Neural crest cell (in vitro differentiated cells): ENCODE measurements at places on chromosomes 4 and X.

DNA sequence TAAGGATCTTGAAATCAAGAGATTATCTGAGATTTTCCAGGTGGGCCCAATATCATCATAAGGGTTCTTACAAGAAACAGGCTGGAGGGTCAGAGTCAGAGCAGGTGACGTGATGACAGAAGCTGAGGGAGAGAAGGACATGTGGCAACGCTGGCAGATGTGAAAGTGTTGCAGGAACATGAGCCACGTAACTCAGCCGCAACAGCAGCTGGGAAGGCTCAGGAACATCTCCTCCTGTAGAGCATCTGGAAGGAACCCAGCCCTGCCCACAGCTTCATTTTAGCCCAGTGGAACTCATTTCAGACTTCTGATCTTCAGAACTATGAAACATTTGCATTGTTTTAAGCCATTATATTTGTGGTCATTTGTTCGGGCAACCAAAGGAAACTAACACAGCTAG, 156.3 kb upstream of the VEGFC start:
- DNase-seq, result no peak

- DNase-seq, result no peak
Observed at GRCh38 chr4:27685091-27685490, 824.5 kb downstream of the STIM2 start.

GRCh38 chr4:183721207-183722081, 62.4 kb downstream of the TRAPPC11 start:
- DNase-seq, result no peak

DNA sequence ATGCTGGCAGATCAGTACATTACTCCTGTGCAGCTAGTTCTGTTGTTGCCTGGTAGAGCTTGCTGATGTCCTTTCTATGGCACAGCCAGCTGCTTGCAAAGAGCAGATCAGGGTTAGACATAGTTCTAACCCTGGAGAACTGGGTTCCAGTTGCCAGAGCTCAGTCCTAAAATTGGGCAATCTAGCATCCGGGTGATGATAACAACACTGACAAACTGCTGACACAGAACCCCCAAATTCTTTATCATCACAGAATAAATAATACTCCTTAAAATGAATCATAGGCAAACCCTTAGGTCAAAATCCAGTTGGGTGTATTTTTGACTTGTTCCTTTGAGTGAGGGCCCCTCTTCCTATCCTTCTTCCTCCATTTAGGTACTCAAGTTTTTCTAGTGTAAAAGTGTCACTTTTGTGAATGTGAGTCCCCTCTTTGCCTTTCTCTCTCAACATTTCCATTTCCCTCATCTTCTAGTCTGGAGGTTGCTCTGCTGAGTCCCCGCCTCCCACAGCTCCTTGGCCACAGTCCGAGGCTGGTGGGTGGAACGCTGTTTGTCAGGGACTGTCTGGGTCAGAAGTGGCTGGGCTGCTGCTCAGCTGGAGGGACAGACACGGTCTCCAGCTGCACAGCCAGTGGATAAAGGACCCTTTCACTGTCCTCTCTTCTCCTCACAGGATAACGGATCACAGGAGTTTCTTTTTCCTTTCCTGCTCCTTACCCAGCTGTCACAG, 93.6 kb upstream of the RASGEF1B start:
- peak; percentile 20 for DNase-seq

DNA sequence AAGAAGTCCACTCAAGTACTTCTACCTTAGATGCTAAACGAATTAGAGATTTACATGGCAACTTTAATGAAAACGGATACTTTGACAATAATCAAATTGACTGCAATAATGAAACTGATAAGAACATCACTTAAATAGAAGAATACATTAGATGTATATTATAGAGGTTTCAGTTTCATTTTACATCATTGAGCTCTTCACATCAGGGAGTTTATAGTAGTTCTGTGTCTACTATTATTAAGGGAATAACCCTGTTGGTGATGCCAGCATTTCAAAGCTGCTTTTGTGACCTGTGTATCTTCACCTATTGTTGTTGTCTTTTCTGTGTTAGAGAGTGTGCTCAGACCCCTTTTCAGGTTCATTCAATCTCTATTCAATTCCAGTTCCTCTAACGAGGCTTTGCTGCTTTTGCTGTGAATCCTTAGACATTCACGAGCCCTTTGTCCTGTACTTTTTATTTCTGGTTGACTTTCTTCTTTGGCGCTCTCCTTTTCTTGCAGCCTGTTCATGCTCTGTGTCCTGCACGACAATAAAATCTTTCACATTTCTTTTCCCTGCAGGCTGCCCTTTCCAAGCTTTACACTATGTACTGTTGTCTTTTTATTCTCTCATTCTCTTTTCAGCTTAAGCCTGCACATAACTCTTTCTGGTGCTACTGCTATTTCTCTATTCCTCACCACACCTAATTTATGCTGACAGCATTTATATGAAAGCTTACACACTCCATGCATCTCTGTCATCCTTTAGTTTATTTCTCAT, 232.1 kb downstream of the CPE start:
- DNase-seq, result no peak

DNA sequence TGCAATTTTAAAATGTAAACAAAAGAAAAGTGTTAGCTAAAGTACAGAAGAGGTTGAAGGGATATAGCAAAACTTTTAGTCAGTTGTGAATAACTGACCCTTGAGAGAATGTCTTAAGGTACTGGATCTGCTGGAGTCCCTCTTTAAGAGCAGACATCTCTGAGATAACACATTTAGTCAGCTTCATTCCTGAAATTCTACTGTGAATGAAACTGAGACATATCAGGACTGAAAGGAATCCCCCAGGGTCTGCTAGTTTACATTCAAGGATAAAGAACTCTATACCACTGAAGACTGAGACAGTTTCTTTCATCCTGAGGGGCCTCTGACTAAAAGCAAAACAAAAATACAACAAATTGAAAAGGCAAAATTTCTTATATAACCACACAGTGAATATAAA, 54.4 kb downstream of the PGRMC1 start:
- no peak for DNase-seq

GRCh38 chrX:110172215-110172614, 145.7 kb downstream of the AMMECR1 start:
- no peak for DNase-seq

DNA sequence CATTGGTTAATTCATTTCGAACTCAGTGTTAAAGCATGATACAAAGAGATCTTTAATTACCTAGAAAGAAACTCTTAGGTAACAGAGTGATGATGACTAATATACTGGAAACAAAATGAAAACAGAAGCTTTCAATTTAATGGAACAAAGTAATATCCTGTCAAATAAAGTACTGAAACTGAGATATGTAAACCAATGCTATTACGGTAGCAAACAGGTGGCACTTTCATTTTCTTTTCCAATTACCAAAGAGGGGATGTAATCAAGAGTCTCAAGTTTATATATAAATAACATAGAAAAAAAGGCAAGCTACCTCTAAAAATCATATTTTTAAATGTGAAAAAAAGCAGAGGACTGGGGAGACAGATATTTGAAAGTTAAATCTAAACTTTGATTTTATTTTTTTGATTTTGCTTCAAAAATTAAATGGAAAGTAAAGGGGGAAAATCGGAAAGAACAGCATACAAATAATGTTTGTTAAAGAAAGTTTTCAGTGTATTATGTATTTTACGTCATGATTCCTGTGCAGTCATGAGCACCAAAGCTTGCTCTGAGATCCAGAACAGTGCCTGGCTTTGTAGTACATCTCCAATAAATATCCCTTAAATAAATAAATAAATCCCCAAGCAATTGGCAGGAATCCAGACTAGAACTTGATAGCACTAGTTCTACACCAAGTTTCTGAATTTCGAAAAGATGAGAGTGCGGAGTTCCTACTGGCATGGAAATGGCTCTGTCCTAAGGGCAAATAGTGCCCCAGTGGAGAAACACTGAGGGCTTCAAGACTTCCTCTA, 25.0 kb upstream of the RAPGEF2 start:
- no peak for DNase-seq

DNA sequence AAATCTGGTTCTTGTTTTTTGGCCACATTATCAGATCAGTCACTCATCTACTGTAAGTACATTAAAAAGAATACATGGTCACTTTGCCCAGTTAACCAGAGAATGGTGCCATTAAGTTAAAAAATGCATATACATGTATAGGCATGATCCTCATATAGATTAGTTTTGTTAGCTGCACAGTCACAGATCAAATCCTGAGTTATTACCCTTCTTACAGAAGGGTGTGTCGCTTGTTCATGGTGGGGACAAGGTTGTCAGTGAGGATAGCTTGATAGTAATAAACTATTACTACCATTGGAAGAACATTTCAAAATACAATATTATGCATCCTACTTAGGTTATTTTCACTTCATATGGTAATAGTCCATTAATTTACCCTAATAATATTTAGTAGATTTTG, 48.5 kb downstream of the GALNT7 start:
- DNase-seq, result no peak

GRCh38 chrX:27671234-27671633, 81.1 kb downstream of the DCAF8L2 start:
- no peak for DNase-seq
